ENCODE measurements at places on chromosomes 2 and 18. TPM values are rescaled to one million over a fixed set of nuclear protein-coding genes. Genes with fewer than 3 reads are reported as not detected.

DNA sequence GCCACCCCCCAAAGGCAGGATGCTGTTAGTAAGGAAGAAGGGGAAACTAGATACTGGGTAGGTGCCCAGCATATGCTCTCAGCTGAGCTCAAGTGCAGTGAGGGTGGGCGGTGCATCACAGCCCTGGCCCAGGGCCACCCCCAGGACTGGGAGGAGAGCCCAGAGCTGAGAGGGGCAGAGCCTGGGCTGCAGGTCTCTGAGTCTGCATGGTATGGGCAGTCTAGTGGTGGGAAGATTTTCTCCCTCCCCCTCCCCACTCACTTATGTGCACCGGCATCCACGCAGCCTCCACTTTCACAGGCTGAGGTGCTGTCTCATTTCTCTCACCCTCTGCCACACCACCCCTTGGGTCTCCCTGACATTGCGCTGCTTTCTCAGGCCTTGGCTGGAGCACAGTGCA lies 48.5 kb upstream of the CAB39 start:
- no peak for DNase-seq

GRCh38 chr18:60469387-60470100 lies 97.0 kb upstream of the MC4R start:
- DNase-seq = no peak

DNA sequence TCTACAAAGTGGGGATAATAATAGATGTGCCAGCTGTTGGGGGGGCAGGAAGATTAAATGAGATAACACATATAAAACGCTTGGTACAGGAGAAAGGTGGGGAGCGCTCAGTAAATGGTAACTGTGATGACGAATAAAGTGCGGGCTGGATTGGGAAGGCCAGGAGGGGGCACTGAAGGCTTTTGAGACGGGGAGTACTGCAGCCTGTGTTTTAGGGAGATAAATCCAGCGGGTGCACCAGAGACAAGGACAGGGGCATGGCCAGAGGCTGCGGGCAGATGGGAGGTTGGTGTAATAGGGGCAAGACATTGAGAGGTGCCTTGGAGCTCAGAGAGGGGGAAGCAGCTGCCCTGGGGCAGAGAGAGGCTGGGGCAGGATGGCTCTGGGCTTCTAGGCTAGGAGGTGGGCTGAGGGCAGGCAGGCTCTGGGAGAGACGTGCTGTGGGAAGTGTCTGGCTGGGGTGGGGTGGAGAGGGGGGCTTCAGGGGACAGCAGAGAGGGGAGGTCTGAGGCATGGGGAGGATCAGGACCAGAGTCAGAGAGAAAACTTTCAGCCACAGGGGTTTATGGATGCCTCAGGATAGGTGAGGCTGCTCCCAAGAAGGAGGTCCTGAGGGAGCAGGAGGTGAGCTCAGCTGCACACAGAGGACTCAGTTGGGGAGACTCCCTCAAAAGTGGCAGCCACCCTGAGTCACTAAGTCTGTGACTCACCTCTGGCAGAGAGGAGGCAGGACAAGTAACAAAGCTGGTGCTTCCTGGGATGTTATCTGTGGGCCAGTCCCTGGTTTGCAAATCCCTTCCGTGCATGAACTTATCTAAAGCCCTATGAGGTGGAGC lies 18.8 kb downstream of the TEX44 start:
- peak; percentile 31 for DNase-seq

- DNase-seq = peak; percentile 93
Observed at GRCh38 chr2:237291138-237291792, 122.7 kb downstream of the COL6A3 start.

DNA sequence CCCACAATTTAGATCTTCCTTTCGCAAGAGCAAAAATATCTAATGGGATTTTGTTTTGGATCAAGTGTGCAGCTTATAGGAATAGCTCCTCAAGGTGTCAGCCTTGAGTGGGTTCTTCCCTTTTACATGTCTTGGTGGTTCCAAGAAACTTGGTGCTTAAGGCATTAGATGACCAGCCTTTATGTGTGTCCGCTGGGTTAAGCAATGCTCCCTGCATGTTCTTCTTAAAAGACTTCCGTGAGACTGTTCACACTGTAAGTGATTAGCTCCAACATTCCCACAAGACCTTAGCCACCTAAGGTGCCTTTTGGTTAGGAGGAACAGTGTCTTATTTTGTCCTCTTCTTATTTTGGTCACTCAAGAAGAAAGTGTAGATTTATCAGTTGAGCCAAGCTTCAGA lies 44.3 kb upstream of the GPR39 start:
- no peak for DNase-seq

GRCh38 chr2:145190031-145190703 lies 670.2 kb upstream of the ZEB2 start:
- no peak for DNase-seq

DNA sequence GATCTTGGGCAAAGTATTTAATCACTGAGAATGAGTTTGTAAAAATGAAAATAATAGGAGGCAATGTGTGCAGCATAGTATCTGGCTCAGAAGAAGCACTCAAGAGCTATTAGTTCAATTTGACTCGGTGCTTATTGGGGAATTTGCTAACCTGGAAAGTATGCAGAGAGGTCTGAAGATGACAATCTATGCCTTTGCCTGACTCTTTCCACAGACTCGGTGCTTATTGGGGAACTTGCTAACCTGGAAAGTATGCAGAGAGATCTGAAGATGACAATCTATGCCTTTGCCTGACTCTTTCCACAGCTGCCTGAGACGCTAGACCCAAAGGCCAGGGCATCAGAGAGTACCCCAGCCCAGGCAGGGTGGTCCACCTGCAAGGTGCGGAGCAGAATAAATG lies 12.2 kb upstream of the SH3BP4 start:
- no peak for DNase-seq

- no peak for DNase-seq
Observed at GRCh38 chr2:239890206-239890746, 134.9 kb downstream of the NDUFA10 start.

GRCh38 chr18:22176420-22177326 lies 7.3 kb downstream of the GATA6 start:
- no peak for DNase-seq

DNA sequence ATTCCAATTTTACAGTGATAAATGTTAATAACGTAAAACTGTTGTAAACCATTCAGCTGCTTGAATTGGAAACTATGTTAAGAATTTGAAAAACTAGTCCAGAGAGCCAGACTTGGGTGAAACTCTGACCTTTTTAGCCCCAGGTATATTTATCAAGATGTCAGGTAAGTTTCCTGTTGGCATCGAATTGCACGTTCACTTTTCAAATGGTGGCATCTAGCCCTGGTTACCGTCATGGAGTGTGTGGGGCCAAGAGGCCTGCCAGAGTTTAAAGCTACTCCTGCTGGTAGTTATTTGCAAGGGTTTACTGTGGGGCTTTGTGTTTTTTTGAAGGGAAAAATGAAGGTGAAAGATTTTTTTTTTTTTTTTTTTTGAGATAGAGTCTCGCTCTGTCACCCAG lies 109.9 kb downstream of the WDSUB1 start:
- no peak for DNase-seq

GRCh38 chr2:170391697-170392096 lies 213.8 kb downstream of the MYO3B start:
- no peak for DNase-seq

DNA sequence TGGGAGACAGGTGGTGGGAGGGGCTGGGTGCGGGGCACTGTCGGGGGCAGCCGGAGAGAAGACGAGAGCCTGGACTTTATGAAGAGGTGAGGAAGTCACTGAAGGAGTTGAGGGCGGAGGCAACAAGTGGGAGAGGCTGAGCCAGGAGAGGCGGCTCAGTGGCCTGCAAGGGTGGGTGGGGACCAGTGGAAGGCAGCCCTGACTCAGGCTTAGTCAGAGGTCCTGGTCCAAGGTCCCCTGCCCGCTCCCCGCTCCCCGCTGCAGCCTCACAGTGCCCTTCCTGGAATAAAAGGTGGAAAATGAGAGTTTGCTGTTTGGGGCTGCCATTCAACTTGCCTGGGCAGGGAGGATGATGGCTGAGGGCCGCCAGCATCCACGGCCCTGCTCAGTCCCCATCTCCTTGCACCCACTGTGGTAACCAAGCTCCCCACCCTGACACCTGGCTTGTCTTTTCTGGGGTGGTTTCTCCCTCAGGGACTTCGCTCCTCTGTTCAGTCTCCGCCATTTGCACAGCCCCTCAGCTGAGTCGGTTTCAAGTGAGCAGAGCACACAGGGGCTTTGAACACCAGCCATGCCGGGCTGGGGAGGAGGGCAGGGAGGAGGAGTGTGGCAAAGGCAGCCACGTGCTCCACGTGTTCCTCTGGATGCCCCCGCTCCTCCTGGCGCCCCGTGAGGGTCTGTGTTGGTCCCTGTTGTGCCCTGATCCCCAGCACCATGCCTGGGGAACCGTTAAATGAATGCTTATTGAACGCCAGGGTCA lies 13.7 kb upstream of the RALB start:
- DNase-seq = no peak

GRCh38 chr2:169260846-169261642 lies 101.3 kb downstream of the LRP2 start:
- DNase-seq = no peak

GRCh38 chr2:149080099-149080498 lies 41.6 kb downstream of the LYPD6B start:
- DNase-seq = no peak

DNA sequence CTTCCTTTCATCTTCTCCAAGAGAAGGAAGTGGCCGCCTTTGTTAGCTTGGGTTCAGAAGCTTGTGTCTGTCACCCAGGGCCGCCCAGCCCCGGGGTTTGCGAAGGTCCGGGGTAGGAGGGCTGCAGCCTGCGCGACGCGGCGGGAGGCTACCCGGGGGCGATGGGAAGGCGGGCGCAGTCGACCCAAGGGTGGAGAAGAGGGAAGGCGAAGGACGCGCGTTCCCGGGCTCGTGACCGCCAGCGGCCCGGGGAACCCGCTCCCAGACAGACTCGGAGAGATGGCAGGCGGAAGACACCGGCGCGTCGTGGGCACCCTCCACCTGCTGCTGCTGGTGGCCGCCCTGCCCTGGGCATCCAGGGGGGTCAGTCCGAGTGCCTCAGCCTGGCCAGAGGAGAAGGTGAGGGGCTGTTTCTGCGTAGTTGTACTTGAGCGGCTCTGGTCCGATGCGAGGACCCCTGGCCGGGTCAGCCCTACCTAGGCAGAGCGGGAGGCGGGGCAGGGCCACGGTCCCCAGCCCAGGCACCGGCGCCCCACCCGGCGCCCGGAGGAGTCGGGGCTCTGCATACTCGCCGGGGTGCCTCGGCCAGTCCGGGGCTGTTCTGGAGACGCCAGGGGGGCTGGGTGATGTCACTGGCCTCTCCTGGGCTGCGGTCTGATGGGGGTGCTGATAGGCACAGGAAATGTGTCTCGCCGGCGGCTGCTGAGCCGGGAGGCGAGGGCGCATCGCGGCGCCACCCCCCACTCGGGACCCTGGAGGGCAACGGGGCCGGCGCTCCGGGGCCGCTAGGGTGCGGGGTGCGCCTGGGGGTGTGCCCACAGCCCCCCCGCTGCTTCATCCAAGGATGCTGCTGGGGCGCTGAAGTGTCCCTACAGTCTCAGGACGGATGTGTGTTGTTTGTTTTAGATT lies at the start of gene QPCT:
Gene QPCT, plus strand, starts transcription at position 178 of the 909 bp plus-strand sequence. Its CDS starts 102 bp downstream, at position 280.
- no peak for DNase-seq

DNA sequence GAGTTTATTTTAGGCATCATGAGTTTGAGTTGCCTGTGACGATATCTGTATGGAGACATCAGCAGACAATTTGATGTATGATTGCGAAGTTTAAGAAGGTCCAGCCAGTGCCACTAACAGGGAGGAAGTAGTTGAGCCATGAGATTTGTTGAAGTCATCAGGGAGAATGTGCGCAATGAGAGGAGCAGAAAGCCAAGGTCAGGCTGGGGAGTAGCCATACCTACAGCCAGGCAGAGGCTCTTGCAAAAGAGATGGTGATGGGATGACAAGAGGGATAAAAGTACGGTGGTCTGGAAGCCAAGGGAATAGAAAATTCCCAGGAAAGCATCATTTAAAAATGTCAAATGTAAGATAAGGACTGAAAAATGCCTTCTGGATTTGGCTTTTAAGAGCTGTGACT lies 51.2 kb downstream of the LIMS1 start:
- DNase-seq = no peak

DNA sequence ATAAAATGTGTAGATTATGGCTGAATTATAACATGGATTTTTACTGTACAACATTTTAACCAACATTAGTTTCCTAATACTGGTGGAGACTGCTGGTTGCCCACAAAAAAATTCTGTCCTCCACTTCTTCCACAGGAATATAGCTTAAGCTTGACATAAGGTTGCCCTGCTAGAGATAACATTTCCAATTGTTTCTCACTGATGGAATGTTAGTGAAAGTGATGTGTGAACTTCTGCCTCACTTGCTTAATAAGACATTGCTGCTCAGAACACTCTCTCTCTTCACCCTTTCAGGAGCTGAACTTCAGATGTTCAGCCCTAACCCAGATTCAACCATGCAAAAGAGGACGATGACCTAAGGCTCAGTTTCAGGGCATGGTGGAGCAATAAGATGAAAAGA lies 2.7 kb upstream of the SGPP2 start:
- no peak for DNase-seq

DNA sequence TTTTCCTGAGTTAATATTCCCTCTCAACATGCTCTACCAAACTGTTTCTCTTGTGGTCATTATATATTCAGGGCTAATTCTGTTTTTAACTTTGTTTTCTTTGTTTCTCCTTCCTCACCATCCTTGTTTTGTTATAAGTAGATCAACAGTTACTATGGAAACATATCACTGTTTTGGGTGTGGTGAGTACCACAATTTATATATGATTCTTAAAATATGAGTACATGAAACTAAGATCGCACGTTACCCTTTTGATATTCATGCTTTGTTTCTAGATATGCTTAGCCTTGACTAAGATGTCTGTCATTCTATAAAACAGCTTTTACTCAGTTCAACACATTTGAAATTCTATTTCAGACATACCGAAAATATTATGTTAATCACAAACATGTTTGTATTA lies 232.3 kb upstream of the ITGA4 start:
- no peak for DNase-seq

DNA sequence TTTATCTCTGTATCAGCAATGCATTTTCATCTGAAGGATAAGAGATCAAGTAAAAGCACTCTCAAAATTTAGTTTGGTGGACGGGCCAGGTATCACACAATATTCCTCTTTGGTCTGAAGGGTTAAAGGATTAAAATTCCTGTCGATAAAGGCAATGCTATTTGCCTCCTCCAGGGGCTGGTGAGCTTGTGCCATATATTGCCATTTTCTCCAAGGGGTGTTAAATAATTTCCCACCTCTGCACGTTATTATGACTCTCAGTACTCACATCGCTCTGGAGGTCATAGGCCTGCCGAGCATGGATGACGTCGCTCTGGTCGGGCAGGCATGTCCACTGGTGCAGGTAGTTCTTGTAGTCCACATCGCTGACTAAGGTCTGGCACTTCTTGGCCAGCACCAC lies 94.2 kb downstream of the NEB start:
- DNase-seq = no peak

The ANKRD36 gene
- polyA plus RNA-seq = 3.8 TPM

The FAM228A gene
- 0.17 TPM for polyA plus RNA-seq

The STPG4 gene
- polyA plus RNA-seq = 0.06 TPM

Measured in BJ (cell line).